T-cell (primary cell): ENCODE measurements at places on chromosomes 3 and 15.

- DNase-seq: no peak
- H3K4me1 ChIP-seq: peaks cover 5% of the 10 kb centered on the region
- H3K4me3 ChIP-seq: no peak overlapping the region
- peaks cover 3% of the 10 kb centered on the region for H3K27me3 ChIP-seq
- H3K36me3 ChIP-seq: no peaks in the 10 kb centered on the region
These were observed 551.2 kb upstream of the CCDC54 start for GRCh38 chr3:106825962-106826605.

DNA sequence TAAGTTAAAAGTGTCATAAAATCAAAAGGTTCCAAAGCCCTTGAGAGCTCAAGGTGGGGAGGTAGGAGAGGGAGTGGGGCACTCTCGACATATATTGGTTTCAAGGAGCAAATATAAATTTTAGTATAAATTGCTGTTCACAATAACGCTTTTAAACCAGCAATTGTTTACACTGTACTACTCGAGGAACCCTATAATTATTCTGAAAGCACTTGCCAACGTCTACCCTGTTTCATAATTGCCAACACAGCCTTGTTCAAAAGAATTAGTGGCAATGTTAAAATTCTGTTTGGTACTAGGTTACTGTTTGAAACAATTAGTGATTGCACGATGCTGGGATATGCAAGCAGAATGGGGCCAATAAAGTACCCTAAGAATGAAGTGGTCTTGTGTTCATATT, 76.3 kb upstream of the ICE2 start:
- peaks cover 51% of the 10 kb centered on the region for H3K4me1 ChIP-seq
- H3K27me3 ChIP-seq: no peaks in the 10 kb centered on the region
- H3K36me3 ChIP-seq: no peaks in the 10 kb centered on the region
- no peak for DNase-seq
- H3K27ac ChIP-seq: peak overlapping the region; percentile 73
- no peak overlapping the region for H3K4me3 ChIP-seq

DNA sequence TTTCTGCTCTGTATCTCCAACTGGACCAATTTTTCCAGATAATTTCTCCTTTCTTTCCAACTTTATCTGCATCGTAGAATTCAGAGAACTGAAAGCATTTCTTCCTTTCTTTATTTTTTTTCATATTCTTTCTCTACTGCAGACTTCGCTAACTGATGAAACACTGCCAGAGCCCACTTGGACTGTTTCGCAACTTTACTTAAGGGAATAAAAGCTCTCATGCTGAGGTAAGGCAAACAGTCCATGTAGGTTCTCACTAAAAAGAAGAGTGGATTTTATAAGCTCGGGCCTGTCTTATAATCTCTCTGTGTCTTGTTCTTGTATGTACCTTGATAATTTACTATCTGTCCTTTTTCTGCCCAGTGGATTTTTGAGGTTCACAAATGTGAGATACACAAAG, 163.5 kb downstream of the CNTN4 start:
- H3K4me3 ChIP-seq: no peak overlapping the region
- H3K27me3 ChIP-seq: no peaks in the 10 kb centered on the region
- no peak overlapping the region for H3K27ac ChIP-seq
- no peak for DNase-seq
- H3K36me3 ChIP-seq: no peaks in the 10 kb centered on the region
- no peaks in the 10 kb centered on the region for H3K4me1 ChIP-seq

DNA sequence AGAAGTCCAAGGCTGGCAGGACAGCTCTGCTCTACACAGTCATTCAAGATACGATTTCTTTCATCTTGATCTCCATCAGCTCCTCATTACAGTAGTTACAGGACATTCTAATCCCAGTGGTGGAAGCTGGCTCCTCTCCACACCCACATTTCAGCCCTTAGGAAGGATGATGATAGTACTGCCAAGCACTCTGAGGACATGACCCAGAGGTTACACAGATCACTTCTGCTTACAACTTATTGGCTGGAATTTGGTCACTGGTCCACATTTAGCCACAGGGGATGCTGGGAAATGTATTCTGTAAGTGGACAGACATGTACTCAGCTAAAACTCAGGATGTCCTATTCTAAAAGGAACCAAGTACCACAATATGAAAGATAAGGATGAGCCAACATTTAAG, 77.1 kb downstream of the IQCH start:
- no peak overlapping the region for H3K27ac ChIP-seq
- no peaks in the 10 kb centered on the region for H3K27me3 ChIP-seq

DNA sequence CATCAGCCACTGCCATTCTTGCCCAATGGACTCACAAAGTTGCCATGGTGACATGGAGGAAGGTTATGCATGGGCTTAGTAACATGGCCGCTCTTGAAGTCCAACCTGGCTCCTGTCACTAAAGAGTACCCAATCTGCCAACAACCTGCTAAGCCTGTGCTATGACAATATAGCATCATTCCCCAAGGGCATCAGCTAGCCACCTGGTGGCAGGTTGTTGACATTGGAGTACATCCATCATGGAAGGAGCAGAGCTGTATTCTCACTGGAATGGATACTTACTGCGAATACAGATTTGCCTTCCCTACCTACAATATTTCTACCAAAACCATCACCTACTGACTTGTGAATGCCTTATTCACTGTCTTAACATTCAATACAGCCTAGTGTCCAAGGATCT, 138.9 kb upstream of the RORA start:
- no peaks in the 10 kb centered on the region for H3K4me1 ChIP-seq
- no peaks in the 10 kb centered on the region for H3K36me3 ChIP-seq
- no peak overlapping the region for H3K27ac ChIP-seq
- H3K27me3 ChIP-seq: no peaks in the 10 kb centered on the region

DNA sequence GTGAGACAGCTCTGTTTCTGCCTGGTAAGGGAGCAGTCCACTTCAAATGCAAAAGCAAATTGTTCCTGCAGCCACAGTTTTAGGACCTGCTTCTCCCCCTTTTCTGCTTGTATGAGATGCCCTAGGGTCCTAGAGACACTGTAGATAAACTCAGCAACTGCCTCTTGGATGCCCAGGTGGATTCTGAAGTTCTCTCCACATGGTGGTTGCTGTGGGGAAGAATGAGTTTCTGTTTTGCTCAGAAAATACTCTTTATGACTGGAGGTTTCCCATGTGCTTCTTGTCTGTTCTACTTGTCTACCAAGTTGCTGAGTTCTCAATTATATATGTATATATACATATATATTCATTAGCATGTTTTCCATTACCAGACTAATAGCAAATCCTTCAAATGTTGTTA, 5.6 kb upstream of the ZNF80 start:
- no peaks in the 10 kb centered on the region for H3K27me3 ChIP-seq
- no peaks in the 10 kb centered on the region for H3K4me1 ChIP-seq
- DNase-seq: no peak
- no peak overlapping the region for H3K27ac ChIP-seq
- no peaks in the 10 kb centered on the region for H3K36me3 ChIP-seq

DNA sequence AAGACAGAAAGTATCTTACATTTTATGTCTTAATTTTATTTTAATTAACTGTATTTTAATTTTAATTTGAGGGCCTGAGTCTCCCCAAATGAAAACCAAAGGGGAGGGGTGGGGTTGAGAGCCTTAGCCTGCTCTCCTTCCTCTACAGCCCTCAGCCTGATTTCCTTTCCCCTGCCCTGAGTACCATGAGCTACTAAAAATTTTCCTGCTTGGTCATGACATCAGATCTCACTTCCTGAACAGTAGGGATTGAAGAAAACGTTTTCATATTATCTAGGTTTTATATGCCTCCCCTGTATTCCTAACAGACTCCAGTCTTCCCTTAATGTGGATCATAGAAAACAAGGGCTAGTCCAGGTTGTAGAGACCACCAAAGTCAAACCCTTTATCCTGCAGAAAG, 133.9 kb downstream of the MYLK start:
- no peak for DNase-seq
- H3K4me3 ChIP-seq: no peak overlapping the region
- H3K27ac ChIP-seq: no peak overlapping the region
- no peaks in the 10 kb centered on the region for H3K4me1 ChIP-seq
- H3K27me3 ChIP-seq: peaks cover 8% of the 10 kb centered on the region
- no peaks in the 10 kb centered on the region for H3K36me3 ChIP-seq

DNA sequence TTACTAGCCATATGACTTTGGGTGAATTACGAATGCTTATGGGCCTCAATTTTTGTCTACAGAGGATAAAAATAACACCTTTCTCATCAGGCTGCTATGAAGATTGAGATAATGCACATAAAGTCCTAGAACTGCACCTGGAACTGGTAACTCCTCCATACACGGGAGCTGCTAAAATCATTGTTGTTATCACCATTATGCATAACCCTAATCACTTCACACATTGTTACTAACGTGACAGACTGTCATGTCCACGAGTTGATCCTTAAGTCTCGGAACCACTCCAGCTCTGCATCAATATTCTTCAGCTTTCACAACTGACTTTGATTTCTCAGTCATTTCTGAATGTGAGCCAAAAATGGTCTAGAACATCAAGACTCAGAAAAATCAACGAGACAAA, 64.1 kb downstream of the RFTN1 start:
- H3K4me1 ChIP-seq: no peaks in the 10 kb centered on the region
- no peaks in the 10 kb centered on the region for H3K36me3 ChIP-seq
- no peaks in the 10 kb centered on the region for H3K27me3 ChIP-seq

- no peak for DNase-seq
- no peaks in the 10 kb centered on the region for H3K27me3 ChIP-seq
- no peaks in the 10 kb centered on the region for H3K36me3 ChIP-seq
- no peak overlapping the region for H3K27ac ChIP-seq
- H3K4me1 ChIP-seq: no peaks in the 10 kb centered on the region
These were observed 222.1 kb upstream of the POU1F1 start for GRCh38 chr3:87498358-87499080.

DNA sequence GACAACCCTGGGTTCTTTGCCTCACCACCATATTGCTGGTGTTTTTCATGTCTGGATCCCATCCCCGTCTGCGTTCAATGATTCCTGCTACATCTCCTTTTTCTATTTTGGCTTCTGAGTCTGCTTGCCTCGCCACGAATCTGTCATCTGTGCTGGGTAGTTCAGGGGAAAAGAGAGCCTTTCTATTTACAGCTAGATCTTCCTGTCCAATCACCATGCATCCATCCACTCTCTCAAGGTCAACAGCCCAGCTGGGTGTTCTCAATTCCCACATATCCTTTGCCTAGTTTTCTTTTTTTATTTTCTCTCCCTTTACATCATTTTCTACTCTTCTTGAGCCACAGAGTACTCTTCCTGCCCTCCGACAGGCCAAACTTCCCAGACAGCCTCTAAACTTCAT, 104.8 kb upstream of the RAD18 start:
- no peak for DNase-seq
- H3K27ac ChIP-seq: no peak overlapping the region

DNA sequence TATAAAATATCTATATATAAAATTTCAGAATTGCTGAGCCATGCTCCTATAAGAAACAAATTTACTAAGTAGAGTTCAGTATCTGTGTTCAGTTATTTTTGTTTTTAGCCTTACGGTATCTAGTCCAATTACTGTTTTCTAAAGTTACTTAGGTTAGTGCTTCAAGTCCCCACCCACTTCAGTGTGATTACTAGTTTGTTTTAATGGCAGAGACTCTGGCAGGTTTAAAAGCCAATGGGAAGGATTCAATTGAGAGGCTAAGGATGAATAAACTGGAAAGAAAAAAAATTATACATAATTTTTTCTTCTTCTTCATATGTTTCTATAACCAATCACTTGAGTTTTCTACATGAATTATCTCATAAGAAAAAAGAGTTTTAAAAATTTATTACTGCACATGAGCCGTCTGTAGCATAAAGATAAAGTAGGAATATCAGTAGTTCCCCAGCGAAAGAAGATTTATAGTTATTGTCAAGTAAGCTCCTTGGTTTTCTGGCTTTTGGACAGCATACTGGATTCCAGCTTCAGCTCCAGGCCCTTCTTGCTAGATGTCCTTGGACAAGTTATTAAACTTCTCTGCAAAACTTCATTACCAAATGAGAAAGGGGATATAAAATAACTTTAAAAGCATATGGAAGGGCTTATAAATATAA, 46.8 kb downstream of the AAGAB start:
- H3K27ac ChIP-seq: no peak overlapping the region
- H3K36me3 ChIP-seq: peaks cover 46% of the 10 kb centered on the region
- no peak for DNase-seq
- no peaks in the 10 kb centered on the region for H3K27me3 ChIP-seq
- no peak overlapping the region for H3K4me3 ChIP-seq

GRCh38 chr3:52213901-52214300, 11.5 kb downstream of the TLR9 start:
- H3K4me3 ChIP-seq: no peak overlapping the region
- DNase-seq: no peak
- H3K4me1 ChIP-seq: peaks cover 20% of the 10 kb centered on the region
- no peaks in the 10 kb centered on the region for H3K27me3 ChIP-seq
- H3K27ac ChIP-seq: no peak overlapping the region

- H3K4me1 ChIP-seq: no peaks in the 10 kb centered on the region
- no peaks in the 10 kb centered on the region for H3K36me3 ChIP-seq
- no peaks in the 10 kb centered on the region for H3K27me3 ChIP-seq
- H3K4me3 ChIP-seq: no peak overlapping the region
- no peak for DNase-seq
These were observed 184.1 kb upstream of the TP63 start for GRCh38 chr3:189446959-189447560.

GRCh38 chr3:43620831-43621655, 768 bp downstream of the ANO10 start:
- no peak for DNase-seq
- H3K4me1 ChIP-seq: peaks cover 16% of the 10 kb centered on the region
- no peak overlapping the region for H3K27ac ChIP-seq
- no peaks in the 10 kb centered on the region for H3K36me3 ChIP-seq

GRCh38 chr3:171333784-171334464, 126.3 kb downstream of the TNIK start:
- no peak overlapping the region for H3K4me3 ChIP-seq
- no peaks in the 10 kb centered on the region for H3K36me3 ChIP-seq
- no peaks in the 10 kb centered on the region for H3K27me3 ChIP-seq
- peaks cover under 1% of the 10 kb centered on the region for H3K4me1 ChIP-seq
- DNase-seq: no peak

DNA sequence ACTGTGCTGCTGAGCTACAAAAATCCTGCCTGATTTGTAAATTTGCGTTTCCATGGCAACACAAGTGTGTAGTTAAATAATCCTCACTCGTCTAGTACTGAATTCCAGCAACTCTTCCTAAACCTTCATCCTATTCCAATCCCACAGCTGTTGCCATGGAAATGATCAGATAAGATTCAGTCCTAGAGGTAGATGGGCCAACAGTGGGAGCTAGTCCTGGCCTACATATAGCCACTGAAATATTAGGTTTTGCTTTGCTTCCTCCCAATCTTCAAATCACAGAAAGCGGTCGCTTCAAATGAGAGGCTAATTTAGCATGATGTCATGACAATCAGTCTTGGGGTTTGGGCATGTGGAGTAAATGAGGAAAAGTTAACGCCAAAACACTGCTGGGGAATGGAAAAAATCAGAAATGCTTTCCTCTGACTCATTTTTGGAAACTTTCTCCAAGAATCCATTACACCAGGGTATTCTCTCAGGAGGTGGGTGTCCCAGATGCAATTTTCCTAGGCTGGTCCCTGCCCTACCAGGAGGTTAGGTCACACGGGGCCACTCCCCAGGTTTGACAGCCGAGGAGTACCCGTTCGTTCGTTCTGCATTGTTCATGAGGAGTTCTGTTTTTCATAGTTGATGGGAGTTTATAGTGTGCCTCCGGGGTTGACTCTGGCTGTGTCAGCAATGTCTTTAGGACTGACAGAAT, 159.2 kb upstream of the SLCO3A1 start:
- no peak overlapping the region for H3K4me3 ChIP-seq
- H3K27me3 ChIP-seq: no peaks in the 10 kb centered on the region
- H3K4me1 ChIP-seq: no peaks in the 10 kb centered on the region
- DNase-seq: no peak
- no peak overlapping the region for H3K27ac ChIP-seq

- DNase-seq: no peak
- H3K4me3 ChIP-seq: peak overlapping the region; percentile 61
- peak overlapping the region; percentile 98 for H3K27ac ChIP-seq
- H3K27me3 ChIP-seq: no peaks in the 10 kb centered on the region
These were observed 587 bp upstream of the TNK2 start for GRCh38 chr3:195908694-195909581.
